Stomach (tissue), 19 donors: ENCODE measurements at places on chromosomes 7 and 10. TPM values are rescaled to one million over a fixed set of nuclear protein-coding genes. Genes with fewer than 3 reads are reported as not detected.

The PPP1R17 gene
- not detected for total RNA-seq

The CROT gene
- total RNA-seq = 4.0 TPM

The RBM20 gene
- total RNA-seq = 0.89 TPM

The ZNHIT1 gene
- total RNA-seq = 170 TPM

The EIF4H gene
- total RNA-seq = 235 TPM

The LAMB1 gene
- total RNA-seq = 176 TPM

The HDAC9 gene
- total RNA-seq = 60.0 TPM

The FAM131B gene
- 0.43 TPM for total RNA-seq

The SLC26A3 gene
- 2.0 TPM for total RNA-seq

The FAM25G gene
- total RNA-seq = not detected

The CH25H gene
- total RNA-seq = 1.7 TPM

The CRPPA gene
- 0.58 TPM for total RNA-seq

The KCP gene
- total RNA-seq = 2.3 TPM

The GIMAP8 gene
- total RNA-seq = 0.29 TPM

The CUL1 gene
- total RNA-seq = 56.4 TPM

DNA sequence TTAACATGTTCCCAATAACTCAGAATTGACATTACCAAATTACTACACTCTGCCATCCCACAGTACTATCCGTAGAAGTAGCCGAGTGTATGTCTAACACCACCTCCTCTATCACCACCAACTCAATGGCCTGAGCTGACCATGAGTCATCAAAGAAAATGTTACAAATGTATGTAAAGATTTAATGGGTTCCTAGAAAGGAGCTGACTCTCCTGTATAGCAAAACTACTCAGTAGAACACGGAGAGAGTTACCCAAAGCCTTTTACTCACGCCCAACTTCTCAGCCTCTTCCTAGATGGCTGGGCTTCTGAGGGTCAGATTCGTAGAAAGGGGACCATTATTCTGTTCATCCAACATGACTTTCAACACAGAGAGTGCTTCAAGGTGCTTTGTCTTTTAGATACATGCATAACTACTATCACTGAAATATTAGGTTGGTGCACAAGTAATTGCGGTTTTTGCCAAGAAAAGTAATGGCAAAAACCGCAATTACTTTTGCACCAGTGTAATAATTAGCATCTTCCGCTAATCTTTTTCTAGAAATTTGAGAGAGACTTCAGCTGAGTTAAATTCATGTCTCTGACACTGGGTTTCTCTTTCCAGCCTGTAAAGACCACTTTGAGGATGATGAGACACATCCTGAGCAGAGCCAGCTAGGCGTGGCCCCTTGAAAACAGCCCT lies 24.0 kb upstream of the NANOS1 start:
- no peak for DNase-seq

DNA sequence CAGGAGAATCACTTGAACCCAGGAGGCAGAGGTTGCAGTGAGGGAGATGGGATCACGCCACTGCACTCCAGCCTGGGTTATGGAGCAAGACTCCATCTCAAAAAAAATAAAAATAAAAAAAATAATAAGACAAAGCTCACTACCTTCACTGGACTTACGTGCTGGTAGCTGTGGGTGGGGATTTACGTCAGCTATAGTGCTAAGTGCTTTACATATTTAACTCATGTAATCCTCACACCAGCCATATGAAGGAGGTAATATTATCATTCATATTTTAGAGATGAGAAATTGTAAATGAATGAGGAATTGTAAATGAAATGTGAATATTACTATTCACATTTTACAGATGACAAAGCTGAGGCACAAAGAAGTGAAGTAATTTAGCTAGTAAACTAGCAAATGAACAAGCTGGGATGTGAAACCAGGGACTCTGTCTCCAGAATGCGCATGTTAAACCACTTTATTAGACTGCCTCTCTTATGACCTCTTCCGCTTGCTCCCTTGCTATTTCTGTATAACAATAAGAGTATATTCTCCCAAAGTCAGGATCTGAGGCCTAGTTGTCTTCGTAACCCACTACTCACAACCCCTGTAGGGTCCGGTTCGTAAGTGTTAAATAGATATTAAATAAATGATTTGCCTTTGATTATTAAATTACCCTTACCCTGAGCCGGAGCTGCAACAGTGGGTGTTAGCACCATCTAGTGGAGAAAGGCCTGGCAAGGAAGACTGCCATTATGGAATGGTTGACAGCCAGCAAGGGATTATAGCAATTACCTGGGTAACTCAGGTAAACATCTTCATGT lies 70.2 kb downstream of the HTR7 start:
- peak; percentile 66 for DNase-seq

- DNase-seq = no peak
Measured at GRCh38 chr7:137741443-137741842, 105.3 kb downstream of the DGKI start.

DNA sequence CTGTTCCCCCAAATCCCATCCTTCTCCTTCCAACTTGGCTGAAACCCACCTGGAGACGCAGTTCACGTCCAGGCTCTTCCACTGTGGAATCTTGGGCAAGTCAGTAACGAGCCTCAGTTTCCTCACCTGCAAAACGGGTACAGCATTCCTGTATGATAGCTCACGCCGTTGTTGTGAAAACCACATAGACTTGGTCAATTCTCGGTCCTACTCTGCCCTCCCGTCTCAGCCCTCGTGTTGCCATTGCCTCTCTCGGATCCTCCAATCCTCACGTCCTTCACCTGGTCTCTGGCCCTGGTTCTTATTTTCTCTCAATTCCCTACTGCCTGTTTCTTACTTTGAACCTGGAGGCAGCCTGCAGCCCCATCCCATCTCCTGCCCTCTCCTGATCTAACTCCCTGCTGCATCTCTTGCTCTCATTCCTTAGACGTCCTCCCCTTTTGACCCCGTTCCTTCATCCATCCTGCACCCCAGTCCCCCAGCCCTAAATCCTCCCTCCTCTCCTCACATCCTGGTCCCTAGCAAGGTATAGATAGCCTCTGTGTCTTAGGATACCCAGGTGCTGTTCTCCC lies 2.0 kb upstream of the MUC12 start:
- DNase-seq = no peak

DNA sequence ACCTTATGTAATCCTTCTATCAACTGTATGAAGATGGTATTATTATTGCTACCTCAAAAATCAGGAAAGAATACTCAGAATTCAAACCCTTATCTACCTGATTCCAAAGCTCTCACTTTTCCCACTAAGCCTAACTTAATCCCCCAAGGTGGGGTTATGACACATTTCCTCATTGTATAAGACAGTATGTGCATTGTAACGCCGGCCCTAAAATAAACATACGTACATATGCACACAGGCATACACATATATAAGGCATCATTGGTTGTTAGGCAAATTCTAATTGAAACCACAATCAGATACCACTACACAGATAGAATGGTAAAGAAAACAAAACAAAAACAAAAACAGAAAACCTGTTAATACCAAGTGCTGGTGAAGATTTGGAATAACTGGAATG lies 556.5 kb downstream of the INHBA start:
- DNase-seq = no peak

- no peak for DNase-seq
Measured at GRCh38 chr7:35255443-35256255, 1.7 kb upstream of the TBX20 start.

DNA sequence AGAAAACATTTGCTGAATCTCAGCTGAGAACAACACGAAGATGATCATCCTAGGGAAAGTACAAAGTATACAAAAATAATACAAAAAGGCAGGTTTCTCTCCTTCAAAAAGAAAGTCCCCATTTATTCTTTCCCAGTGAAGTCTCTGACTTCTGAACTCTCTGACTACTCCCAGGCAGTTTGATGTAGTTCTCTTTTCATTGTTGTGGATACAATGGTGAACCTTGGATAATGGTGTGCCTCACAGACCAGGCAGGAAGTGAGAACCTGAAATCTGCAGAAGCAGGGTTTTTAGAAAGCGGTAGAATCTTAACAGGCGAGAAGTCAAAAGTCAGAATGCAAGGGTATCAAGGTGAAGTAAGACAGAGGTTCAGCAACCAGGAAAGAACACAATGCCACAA lies 150.8 kb upstream of the NRP1 start:
- no peak for DNase-seq

DNA sequence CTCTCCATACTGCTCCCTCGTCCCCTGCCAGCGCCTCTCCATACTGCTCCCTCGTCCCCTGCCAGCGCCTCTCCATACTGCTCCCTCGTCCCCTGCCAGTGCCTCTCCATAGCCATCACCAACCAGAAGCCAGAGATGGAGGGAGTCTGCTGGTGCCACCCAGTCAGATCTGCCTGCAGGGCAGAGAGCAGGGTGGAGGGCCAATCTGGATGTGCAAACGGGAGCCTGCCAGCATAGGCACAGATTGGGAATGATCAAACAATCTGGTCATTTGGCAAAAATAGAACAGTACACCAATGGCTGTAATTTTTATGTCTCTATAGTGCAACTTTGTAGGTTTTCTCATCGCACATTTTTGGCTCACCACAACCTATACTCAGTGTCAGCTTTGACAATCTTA lies 76.9 kb upstream of the LRRC4 start:
- DNase-seq = no peak

- DNase-seq = no peak
Measured at GRCh38 chr7:127674361-127674760, 22.4 kb downstream of the SND1 start.

DNA sequence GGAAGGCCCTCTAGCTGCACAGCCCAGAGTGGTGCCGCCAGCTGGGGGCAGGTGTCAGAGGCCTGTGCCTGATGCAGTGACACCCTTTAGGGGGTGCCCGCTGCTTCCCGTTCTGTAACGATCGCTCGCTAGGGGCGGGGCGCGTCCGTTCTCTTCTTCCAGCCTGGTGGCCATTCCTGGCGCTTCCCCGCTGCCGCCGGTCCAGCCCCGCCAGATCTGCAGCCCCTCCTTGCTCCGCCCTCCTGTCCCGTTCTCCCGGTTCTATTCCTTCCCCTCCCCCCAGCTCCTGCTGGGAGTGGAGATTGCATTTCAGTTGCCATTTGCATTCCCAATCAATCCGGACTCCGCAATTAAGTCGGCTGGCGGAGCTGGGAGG lies 39.2 kb downstream of the AGAP3 start:
- peak; percentile 45 for DNase-seq

GRCh38 chr10:128187788-128188185 lies 61.6 kb upstream of the MKI67 start:
- no peak for DNase-seq

GRCh38 chr7:15016766-15017165 lies 114.2 kb upstream of the DGKB start:
- no peak for DNase-seq

GRCh38 chr10:47081264-47081663 lies 170.0 kb downstream of the PTPN20 start:
- no peak for DNase-seq

- no peak for DNase-seq
Measured at GRCh38 chr10:110017052-110017451, 9.3 kb downstream of the ADD3 start.

- DNase-seq = peak; percentile 94
Measured at GRCh38 chr10:43396928-43397624, 11.9 kb downstream of the HNRNPF start.

DNA sequence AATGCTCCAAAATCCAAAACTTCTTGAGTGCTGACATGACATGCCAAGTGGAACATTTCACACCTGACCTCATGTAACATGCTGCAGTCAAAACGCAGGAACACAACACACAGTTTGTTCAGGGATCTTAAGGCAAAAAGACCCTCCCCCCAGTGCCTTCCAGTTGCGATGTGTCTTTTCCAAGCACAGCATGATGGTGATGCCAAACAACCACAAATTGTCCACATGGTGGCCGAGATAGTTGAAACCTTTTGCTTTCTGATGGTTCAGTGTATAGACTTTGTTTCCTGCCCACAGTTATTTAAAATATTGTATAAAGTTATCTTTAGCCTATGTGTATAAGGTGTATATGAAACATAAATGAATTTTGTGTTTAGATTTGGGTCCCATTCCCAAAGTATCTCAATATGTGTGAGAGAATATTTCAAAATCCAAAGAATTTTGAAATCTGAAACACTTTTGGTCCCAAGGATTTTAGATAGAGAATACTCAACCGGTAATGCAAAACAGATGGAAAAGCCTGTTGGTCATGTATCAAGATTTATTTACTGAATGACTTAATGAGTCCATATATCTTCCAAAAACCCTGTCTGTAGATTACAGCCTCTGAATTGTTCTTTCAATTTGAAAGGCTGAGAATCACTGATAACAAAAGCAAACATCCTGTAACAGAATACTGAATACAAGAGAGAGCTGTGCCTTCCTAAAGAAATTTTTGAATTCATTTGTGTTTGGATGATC lies 93.4 kb upstream of the OIT3 start:
- no peak for DNase-seq

DNA sequence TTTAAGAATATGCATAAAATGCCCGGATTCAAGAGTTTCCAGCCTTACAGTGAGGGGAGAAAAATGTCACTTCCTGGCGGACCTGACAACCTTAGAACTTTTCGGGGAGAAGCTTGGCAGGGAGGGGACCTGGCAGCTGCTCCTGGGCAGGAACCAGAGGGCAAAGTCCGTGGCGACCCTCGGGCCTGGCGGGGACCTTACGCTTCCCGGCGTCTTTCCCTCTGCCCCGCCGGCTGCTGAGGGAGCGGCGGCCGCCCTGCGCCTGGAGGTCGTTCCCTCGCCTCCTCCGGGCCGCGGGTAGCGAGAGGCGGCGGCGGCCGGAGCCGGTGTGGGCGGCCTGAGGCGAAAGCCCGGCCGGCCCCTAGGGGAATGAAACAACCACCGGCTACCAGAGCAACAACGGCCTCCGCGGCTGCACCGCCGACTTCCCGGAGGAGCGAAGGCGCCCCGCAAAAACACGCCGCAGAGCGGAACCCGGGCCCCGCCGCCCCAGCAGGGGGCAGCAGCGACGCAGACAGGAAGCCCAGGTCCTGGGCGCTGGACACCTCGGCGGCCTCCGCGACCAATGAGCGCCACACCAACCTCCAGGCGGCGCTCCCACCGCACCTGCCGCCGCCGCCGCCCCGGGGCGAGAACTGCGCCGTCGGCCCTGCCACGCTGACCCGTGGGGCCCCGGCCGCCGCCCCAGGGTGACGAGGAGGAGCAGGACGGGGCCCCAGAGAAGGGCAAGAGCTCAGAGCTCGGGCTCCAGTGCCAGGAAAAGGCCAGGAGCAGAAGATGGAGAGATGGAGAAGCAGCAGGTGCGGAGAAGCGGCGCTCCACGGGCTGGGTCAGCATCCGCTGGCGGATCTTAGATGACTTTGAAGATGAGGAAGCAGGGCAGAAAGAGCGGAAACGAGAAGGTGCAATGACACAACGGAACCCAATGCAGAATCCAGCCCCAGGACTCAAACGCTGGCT lies 10.5 kb upstream of the ACSM6 start:
- peak; percentile 96 for DNase-seq

GRCh38 chr10:35464825-35465456 lies 128.6 kb downstream of the CCNY start:
- no peak for DNase-seq

- no peak for DNase-seq
Measured at GRCh38 chr7:55348502-55348901, 16.6 kb upstream of the LANCL2 start.

DNA sequence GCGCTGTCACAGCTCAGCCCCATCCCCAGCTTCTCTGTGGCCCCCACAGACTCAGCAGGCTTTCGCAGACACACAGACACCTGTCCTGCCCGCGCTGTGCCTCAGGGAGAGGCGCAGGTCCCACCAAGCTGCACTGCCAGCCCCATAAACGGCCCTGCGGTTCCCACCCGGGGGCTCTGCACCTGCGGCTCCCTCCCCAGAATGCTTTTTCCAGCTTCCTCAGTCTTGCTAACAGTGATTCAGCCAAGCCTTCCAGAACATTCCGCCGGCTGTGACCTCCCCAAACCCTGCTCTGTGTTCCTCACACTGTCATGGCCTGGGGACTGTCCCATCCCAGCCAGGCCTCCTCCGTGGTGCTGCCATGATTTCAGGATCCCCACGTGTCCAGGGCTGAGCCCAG lies 27.8 kb upstream of the TNRC18 start:
- no peak for DNase-seq

- DNase-seq = peak; percentile 25
Measured at GRCh38 chr7:156994417-156994816, 16.0 kb downstream of the MNX1 start.
